ENCODE measurements at places on chromosomes 6 and 20.

- DNase-seq: no peak
These were observed 21.0 kb downstream of the SULF2 start for GRCh38 chr20:47764154-47764733.

DNA sequence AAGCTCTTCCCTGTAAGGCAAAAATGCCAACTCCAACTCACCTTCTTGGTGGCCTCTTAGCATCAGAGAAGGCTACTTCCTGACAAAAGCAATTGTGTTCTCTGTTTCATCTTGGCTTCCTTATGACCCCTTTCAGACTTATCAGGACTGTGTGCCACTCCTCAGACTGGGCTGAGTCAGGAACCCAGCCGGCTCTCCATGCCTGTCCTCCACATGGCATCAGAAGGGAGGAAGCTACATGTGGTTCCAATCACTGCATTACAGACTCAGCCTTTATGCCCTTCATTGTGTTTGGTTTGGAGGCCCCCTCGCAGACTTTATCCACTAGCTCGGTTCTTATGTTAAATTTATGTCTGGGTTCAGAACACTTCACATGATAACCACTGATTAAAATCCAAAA lies 142.5 kb downstream of the SLC24A3 start:
- DNase-seq: no peak

DNA sequence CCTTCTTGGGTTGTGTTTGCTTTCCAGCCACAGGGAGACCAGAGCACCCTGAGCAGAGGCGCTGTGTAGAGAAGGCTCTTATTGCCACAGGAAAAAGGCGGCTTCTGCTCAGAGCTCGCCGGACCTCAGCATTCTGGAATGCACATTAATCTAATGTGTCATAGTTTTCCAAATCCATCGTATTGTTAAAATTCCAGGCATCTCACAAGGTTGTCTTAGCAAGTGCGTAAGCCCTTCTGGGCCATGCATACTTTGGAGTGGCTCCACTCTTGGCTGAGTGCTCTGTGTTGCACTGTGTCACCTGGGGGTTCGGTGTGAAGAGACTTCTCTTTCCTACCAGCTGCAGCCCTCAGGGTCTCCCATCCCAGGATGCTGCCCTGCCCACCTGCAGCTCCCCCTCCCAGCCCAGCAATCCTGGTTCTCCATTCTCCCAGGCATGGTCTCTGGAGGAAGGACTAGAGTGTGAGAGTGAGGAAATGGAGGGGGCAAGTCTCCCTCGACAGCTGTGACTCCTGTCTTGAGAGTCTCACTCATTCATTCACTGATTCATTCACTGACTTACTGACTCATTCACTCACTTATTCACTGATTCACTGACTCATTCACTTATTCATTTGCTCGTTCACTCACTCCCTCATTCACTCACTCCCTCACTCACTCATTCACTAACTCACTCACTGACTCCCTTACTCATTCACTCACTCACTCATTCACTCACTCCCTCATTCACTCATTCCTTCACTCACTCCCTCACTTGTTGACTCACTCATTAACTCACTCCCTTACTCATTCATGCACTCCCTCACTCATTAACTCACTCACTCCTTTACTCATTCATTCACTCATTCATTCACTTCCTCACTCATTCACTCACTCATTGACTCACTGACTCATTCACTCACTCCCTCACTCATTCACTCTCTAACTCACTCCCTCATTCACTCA lies 83.7 kb upstream of the MPC1 start:
- DNase-seq: no peak

DNA sequence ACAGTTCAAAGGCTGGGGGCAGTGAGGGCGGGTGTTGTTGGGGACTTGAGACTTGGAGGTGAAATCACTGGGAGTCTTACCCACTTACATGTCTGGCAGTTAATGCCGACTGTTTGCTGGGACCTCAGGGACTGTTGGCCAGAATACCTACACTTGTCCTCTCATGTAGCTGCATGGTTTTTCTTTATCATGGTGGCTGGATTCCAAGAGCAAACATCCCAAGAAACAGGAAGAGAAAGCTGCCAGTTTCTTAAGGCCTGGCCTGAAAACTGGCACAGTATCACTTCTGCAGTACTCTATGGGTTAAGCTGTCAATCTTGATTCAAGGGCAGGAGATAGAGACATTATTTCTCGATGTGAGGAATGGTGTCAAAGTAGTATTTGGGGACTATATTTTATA lies 19.8 kb upstream of the C6orf62 start:
- DNase-seq: no peak

GRCh38 chr6:155078331-155078745 lies 83.2 kb downstream of the TIAM2 start:
- DNase-seq: no peak

DNA sequence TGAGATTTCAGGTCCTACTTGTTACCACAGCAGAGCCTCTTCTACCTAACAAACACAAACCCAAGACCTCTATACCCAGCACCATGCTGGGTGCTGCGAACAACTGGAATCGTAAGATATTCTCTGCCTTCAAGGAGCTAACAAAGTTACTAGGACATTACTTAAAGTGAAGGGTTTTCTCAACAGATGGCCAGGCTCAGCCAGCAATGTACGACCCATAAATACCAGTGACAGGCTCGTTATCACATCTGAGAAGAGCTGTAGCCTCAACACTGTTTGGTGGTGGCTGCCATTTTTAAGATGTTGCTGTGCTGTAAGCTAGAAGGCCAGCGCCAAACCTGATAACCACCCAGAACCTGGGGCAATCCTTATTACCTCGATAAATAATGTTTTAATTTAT lies 406.5 kb downstream of the KIF16B start:
- DNase-seq: no peak

DNA sequence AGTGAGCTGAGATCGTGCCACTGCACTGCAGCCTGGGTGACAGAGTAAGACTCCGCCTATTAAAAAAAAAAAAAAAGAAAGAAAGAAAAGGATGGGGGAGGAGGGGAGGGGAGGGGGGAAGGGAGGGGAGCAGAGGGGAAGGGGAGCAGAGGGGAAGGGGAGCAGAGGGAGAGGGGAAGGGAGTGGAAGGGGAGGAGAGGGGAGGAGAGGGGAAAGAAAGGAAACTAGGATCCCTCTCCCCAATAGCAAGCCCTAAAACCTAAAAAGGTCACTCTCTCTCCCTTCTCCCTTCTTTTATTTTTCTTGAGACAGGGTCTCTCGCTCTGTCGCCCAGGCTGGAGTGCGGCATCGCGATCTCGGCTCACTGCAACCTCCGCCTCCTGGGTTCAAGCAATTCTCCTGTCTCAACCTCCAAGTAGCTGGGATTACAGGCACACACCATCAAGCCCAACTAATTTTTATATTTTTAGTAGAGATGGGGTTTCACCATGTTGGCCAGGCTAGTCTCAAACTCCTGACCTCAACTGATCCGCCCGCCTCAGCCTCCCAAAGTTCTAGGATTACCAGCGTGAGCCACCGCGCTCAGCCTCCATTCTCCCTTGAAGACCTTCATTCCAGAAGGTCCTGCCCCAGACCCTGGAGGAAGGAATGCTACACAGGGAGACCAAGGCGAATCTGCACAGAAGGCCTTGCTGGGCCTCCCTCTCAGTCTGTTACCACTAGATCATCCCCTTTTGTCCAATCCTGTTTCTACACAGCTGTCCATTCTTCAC lies 45.8 kb upstream of the PIM1 start:
- no peak for DNase-seq

- DNase-seq: no peak
These were observed 38.4 kb upstream of the PRND start for GRCh38 chr20:4683261-4683660.

GRCh38 chr6:20542927-20543602 lies 8.8 kb downstream of the CDKAL1 start:
- no peak for DNase-seq

GRCh38 chr6:21022343-21023107 lies 488.3 kb downstream of the CDKAL1 start:
- no peak for DNase-seq

- DNase-seq: no peak
These were observed 29.8 kb downstream of the NEDD9 start for GRCh38 chr6:11202513-11203305.

- no peak for DNase-seq
These were observed 26.9 kb downstream of the NRN1 start for GRCh38 chr6:5979650-5980420.

DNA sequence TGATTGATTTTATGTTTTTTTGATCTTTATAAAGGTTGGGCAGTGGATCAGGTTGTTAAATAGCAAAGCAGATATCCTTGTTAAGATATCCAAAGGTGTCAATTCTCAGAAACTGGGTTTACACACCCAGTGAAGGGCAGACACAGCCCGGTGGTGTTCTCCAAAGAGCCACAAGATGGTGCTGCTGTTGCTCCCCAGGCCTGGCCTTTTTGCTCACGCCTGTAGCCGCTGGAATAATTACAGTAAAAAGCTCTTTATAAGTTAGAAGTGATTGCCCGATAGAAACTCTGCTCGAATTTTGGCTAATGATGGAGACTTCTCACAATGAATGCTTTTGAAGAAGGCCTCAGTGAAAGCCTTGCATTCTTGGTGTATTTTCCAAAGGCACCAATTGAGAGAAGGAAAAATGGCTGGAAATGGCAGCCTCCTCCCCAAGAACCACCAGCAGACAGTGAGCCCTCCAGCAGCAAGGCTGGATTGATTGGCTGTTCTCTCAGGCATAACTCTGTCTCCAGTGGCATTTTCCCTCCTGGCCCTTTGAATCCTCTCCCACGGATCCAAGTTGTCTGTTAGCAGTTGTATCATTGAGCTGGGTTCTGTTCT lies 120.5 kb upstream of the CHD6 start:
- DNase-seq: no peak

DNA sequence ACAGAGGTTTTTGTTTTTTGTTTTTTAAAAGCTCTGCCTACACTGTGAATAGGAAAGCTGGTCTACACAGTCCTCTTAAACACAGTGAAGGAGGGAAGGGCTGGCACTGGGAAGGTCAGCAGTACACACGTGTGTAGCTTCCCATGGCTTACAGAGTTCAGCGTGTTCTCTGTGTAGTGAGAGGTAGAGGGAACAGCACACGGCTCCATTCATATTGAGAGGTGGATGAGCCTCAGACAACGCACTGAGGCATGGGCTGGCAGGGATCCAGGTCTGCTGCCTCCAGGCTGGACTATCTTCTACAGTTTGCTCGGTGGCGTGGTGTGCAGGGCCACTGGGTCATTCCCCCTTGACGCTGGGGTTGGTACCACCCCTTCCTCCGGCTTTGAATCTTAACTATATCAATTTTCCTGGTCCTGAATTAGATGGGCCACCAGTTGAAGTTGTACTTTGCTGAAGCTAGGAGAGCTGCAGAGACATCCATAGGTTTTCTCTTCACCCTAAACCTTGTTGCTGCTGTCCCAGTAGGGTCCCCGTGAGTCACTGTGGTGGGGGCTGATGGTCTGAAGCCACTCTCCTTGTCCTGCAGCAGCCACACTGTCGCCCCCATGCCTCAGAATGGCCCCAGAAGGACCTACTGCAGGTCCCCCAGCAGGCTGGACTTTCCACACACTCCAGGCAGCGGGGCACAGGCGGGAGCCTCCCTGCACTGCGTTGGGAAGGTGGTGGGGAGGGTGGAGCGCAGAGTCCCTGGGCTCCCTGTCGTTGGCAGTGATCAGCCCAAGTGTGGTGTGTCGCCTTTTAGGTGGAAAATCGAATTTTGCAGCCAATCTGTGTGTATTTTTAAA lies 2.0 kb downstream of the ARFGAP1 start:
- DNase-seq: no peak

- no peak for DNase-seq
These were observed 124.7 kb upstream of the MARCKS start for GRCh38 chr6:113732384-113732966.

GRCh38 chr6:148739822-148740128 lies 7.1 kb upstream of the UST start:
- no peak for DNase-seq

GRCh38 chr20:50120935-50121693 lies 8.2 kb upstream of the UBE2V1 start:
- peak; percentile 32 for DNase-seq

DNA sequence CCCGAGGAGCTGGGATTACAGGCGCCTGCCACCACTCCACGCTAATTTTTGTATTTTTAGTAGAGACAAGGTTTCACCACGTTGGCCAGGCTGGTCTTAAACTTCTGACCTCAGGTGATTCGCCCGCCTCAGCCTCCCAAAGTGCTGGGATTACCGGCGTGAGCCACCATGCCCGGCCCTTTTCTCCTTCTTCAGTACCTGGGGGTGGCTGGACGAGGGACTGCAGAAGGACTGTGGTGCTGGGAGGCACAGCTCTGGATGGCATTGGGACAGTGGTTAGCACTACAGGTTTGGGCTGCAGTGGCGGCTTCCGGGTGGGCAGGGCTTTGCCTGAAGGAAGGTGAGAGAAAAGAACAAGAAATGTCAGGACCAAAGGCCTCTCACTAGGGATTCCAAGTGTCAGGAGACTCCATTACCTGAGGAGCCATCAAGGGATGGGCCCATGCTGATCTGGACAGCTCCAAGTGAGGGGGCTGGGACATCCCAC lies 7.4 kb downstream of the ATF6B start:
- no peak for DNase-seq

DNA sequence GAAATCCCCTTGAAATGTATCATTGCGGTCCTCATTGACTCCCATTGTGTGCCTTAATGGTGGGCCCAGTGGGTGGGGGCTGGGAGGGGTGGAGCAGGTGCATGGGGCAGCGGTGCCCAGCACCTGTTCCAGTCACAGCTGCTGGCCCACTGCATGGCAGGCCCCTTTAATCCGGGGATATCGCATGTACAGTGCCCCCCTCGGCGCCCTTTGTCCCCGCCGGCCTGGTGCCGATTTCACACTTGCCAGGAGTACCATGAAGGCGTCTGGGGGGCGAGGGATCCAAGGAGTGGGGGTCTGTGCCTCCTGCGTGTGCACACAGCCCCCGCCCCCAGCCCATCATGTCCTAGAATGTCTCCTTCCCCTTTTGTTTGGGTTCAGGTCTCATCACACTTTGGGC lies 2.8 kb downstream of the SNAI1 start:
- DNase-seq: no peak

GRCh38 chr20:38179846-38180245 lies 14.8 kb upstream of the TGM2 start:
- DNase-seq: no peak

GRCh38 chr6:111788379-111789276 lies 84.6 kb downstream of the FYN start:
- no peak for DNase-seq

DNA sequence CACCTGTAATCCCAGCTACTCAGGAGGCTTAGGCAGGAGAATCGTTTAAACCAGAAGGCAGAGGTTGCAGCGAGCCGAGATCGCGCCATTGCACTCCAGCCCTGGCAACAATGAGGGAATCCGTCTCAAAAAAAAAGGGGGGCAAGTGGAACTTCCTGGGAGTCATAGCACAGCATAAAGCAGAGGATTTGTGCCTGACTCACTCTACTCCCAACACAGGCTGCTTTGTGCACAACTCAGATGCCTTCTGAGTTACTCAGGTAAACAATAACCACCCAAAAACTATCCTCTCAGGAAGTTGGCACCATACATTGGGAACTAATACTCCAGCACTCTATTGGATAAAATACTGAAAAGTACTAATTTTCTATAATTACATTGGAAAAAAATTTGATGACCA lies 2.5 kb upstream of the TMEM244 start:
- DNase-seq: no peak

GRCh38 chr6:109450801-109451200 lies 4.8 kb downstream of the MICAL1 start:
- DNase-seq: no peak
